ENCODE measurements at places on chromosomes 12 and 14. TPM values are rescaled to one million over a fixed set of nuclear protein-coding genes. Genes with fewer than 3 reads are reported as not detected.

MIP gene
- total RNA-seq, result not detected

GRCh38 chr12:108914121-108914531, 34.2 kb downstream of the DAO start:
- H3K27me3 ChIP-seq, result no peaks in the 10 kb centered on the region
- no peaks in the 10 kb centered on the region for H3K4me1 ChIP-seq
- DNase-seq, result no peak

- no peaks in the 10 kb centered on the region for H3K27me3 ChIP-seq
- H3K27ac ChIP-seq, result no peak overlapping the region
- H3K36me3 ChIP-seq, result peaks cover 7% of the 10 kb centered on the region
- H3K4me3 ChIP-seq, result no peak overlapping the region
Measured at GRCh38 chr14:63692310-63693020, 35.4 kb downstream of the SGPP1 start.

DNA sequence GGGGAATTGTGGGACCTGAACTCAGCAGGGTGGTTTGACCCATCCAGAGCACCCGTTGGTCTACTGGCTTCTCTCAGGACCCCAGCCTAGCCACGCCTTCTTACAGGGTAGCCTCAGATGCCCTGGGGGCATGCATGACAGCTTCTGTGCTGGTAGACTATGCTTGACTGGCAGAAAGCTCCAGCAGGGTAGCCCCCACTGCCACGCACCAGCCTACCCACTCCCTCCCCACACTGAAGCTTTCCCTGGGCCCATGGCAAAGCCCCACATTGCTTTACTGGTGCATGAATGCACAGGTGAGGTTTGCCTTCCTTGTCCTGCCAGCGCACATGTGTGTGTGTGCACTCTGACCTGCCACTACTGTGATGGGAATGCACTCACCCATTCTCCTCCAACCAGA, 772.2 kb downstream of the LRFN5 start:
- H3K27ac ChIP-seq, result no peak overlapping the region
- no peaks in the 10 kb centered on the region for H3K36me3 ChIP-seq
- no peak overlapping the region for H3K4me3 ChIP-seq
- H3K4me1 ChIP-seq, result no peaks in the 10 kb centered on the region
- DNase-seq, result no peak

DNA sequence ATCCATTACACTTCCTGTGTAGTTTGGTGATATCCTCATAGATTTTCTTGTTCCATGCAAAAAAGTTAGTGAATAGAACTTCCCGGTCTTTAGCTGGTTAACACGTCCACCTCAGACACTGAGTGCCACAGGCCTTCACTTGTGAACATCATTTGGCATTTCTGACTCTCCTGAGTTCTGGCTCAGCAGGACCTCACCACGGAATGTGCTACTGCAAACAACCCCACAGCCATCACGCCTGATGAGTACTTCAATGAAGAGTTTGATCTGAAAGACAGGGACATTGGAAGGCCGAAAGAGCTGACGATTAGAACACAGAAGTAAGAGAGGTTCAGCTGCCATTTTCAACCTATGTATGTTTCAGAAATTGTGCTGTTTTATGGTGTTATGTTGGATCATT, 20.0 kb downstream of the C12orf76 start:
- H3K27ac ChIP-seq, result peak overlapping the region; percentile 19
- H3K36me3 ChIP-seq, result peaks cover 17% of the 10 kb centered on the region
- no peak overlapping the region for H3K4me3 ChIP-seq

DNA sequence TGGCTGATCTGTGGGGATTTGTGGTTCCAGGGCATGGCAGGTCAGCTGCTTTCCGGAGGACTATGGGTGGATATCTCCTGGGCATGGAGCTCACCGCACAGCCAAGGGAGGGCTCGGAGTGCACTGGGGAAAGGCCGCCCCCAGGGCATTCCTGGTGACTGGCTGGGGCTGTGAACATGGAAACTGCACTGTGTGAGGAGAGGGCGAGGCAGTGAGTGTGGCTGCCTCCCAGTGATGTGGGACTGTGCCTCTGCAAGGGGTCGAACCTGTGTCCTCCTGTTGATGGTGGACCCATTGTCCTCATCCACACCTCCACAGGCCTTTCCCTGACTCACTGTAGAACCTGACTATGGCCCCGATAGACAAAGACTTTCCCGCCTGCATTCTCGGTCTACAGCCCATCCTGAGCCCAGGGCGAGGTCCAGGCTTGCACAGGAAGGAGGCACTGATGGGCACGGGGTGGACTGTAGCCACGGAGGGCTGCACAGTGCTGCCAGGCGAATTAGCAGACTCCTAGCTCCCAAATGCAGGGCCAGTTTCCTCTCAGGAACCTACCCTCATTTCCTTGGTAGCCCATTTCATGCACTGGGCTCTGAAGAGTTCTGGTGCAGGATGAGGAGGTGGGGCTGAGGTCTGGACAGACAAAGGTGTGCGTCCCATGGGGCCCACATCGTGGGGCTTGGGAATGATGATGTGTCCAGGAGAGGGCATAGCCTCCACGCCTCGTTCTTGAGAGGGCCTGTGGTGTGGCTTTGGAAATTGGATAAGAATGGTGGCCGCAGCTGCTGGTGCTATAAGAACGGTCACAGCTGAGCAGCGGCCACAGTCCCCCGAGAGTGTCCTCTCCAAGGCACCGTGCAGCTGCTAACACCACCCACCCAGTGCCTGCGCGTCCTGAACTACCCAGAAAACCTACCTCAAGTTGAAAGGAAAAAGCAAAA, 415.1 kb downstream of the TMEM121 start:
- H3K27ac ChIP-seq, result no peak overlapping the region
- no peak overlapping the region for H3K4me3 ChIP-seq
- peaks cover 1% of the 10 kb centered on the region for H3K36me3 ChIP-seq
- DNase-seq, result no peak
- H3K4me1 ChIP-seq, result peaks cover 6% of the 10 kb centered on the region

DNA sequence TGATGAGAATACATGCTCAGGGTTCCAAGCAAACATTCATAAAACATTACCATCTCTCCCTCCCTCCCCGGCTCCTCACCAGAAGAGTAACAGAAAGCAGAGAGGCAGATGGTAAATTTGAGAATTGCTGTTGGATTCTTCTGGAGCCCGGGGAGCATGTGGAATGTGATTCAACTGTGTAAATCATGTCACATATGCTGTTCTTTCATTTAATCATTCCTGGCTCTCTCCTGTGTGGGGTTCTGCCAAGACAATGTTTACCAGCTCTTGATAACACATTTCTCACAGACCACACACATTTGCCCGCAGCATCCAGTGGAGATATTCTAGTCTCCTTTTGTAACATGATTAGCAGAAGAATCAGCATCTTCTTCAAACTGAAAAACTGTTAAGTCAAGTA, 23.4 kb upstream of the NR2C1 start:
- H3K27me3 ChIP-seq, result no peaks in the 10 kb centered on the region
- no peak overlapping the region for H3K4me3 ChIP-seq
- no peak for DNase-seq
- H3K27ac ChIP-seq, result no peak overlapping the region

All from activated naive CD4-positive, alpha-beta T cell treated with anti-CD3 and anti-CD28 coated beads for 36 hours (primary cell).